ENCODE measurements at places on chromosomes 3 and 15.

DNA sequence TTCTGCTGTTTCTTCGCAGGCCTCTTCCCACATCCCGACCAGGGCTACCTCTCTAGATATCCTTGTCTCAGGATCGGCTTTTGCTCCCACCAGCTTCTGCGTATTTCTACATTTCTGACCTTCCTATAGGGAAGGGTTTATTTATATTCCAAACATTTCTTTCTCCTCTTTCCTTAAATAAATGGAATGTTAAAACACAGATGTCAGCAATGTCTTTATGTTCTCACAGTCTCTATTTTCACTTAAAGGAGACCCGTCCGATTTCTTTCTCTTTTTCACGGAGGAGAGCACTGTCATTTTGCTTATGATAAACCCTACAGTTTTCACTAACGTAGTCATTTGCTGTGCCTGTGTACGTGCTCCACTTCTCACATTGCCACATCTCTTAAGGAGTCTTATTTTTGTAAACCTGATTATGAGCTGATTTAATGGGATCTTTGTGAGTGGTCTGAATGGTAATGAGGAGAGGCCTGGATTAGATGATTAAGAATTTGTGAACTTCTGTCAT, 630 bp downstream of the KIF15 start:
- no peak for DNase-seq

DNA sequence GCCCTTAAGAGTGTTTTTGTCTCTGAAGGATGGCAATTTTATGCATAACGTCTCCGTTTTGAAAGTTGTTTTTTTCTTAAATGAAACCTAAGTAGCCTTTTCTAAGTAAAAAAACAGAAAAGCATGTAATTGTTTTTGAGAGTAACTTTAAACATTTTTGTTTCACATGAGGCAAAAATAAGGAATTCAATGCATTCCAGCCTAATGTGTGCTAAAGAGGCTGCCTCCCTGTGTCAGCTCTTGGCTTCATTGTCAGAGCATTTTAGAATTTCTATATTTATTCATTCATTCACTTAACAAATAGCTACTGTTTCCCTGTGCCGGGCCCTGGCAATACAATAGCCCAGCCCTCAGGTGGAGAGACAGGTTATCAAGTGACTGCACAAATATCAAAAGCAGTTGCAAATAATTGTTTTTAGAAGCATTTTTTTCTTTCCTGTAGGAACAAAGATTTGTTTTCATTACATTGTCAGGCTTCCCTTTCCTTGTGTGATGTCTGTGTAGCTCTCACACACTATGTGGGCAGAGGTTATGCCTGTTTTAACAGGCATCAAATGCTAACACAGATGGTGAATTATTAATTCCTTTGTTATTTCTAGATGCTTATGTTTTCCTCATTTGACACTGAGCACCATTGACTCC, 81.9 kb downstream of the CCK start:
- no peak for DNase-seq

- DNase-seq, result no peak
Measured at GRCh38 chr3:59542276-59542675, 492.5 kb upstream of the CFAP20DC start.

- no peak for DNase-seq
Measured at GRCh38 chr15:86615816-86616215, 536.1 kb downstream of the AGBL1 start.

DNA sequence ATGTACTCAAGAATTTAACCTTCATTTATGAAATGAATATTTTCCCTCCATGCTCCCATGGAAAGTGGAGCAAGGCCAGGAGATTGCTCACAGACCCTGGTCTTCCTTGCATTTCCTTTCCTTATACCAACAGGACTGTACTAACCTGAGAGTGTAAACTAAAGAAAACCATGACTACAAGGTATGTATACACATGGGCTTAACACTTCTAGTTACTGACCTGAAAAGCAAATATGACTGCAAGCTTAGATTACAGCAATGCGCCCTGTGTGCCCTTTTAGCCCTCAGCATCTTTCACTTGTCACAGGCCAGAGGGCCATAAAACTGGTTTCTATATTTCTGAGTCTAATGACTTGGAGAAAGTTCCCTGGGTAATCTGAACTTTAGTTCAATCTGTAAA, 52.1 kb downstream of the NEK10 start:
- no peak for DNase-seq

GRCh38 chr15:53203454-53203853, 413.3 kb upstream of the ONECUT1 start:
- DNase-seq, result no peak

GRCh38 chr3:182935803-182936202, 44.5 kb downstream of the DCUN1D1 start:
- no peak for DNase-seq

DNA sequence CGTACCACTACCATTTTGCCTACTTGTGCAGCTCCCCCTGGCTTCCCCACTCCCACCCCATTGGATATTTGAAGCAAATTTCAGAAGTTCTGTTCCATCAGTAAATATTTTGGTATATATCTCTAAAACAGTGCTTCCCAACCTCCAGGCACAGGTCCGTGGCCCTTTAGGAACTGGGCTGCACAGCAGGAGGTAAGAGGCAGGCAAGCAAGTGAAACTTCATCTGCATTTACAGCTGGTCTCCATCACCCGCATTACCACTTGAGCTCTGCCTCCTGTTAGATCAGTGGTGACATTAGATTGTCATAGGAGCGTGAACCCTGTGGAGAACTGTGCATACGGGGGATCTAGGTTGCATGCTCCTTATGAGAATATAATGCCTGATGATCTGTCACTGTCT, 97.2 kb upstream of the LRRFIP2 start:
- DNase-seq, result no peak

DNA sequence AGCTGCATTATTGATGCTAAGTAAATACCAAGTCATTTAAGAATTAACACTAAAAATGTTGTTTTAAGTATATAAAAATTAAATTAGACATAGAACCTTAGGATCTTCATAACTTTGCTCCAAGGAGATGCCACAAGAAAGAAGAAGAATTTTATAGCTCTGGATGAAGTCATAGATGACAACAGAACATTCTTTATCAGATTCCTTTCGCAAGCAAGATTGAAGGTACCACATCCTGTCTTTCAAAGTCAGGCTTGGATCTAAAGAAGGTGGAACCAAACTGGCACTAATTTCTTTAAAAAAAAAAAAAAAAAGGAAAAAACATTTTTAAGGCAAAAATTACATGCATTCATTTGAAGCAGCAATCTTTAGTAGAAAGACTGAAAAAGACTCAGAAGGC, 62.5 kb downstream of the POLQ start:
- no peak for DNase-seq

DNA sequence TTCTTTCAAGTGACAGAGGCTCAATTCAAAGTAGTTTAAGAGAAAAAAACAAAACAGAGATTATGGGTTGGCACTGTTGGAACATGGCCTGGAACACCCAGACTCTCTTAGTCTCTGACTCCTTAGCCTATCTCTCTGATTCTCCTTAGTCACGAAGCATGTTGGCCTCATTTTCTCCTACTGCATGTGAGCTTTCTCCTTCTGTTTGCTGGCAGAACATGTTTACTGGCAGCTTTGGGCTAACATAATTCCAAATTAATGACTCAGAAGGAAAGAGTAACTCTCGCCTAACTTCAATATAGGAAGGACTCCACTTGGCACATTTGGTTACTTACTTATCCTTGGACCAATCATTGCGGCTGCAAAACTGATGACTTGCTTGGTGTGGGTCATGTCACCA, 21.7 kb upstream of the CCDC39 start:
- no peak for DNase-seq

DNA sequence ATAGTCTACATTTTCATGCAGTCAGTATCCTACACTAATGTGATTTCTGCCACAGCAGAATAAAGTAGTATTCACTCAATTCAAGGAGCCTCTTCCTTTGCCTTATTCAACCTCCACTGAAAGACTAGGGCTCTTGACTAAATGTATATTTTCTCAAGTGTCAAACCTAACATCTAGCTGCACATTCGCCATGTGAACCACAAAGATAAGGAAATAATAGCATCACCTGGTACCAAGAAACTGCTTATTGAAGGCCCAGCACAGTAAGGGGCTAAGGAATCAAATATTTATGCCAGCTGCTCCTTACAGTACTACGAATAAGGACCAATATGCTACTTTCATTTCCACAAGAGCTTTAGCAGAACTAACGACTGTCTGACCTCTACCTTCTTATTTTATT, 1.3 kb downstream of the SRP14 start:
- DNase-seq, result no peak

DNA sequence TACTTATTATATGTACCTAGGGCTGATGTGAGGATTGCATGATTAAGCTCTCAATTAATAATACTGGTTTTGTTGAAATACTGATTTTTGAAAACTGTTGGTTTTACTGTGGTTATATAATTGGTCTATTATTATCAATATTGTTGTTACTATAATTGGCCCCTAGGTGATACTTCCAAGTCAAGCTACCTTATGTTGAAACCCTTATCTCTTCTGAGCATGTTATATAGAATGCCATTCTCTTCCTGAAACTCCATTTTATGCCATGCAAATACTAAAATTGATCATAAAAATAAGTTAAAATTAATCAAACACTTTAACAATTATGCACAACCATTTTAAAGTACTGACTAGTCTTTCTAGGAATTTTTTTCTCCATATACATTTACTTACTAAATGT, 46.1 kb downstream of the BBS4 start:
- no peak for DNase-seq

DNA sequence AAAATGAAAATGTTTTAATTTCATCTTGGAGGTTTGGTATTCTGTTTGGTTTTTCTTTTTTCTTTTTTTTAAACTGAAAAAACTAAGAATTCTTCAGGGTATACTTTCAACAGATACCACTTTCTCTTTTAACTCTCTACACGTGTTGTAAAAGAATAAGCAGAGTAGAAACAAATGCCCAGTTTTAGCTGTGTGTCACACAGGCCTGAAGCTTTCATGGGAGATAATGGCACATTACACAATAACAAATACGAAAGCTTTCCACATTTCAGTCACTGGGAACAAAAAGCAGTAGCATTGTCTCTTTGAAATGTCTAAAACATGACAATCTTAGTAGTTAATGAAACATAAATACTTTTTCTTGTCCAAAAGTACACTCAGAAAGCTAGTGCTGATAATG, 818.5 kb downstream of the TBL1XR1 start:
- DNase-seq, result no peak

- no peak for DNase-seq
Measured at GRCh38 chr3:100503448-100503847, 11.0 kb downstream of the TMEM45A start.

GRCh38 chr15:54288049-54288448, 309.8 kb downstream of the UNC13C start:
- no peak for DNase-seq

All from lower leg skin (tissue), 4 donors.